ENCODE measurements at places on chromosomes 6 and 20.

- DNase-seq: no peak
Measured at GRCh38 chr20:53592992-53593465, 610 bp downstream of the ZNF217 start.

DNA sequence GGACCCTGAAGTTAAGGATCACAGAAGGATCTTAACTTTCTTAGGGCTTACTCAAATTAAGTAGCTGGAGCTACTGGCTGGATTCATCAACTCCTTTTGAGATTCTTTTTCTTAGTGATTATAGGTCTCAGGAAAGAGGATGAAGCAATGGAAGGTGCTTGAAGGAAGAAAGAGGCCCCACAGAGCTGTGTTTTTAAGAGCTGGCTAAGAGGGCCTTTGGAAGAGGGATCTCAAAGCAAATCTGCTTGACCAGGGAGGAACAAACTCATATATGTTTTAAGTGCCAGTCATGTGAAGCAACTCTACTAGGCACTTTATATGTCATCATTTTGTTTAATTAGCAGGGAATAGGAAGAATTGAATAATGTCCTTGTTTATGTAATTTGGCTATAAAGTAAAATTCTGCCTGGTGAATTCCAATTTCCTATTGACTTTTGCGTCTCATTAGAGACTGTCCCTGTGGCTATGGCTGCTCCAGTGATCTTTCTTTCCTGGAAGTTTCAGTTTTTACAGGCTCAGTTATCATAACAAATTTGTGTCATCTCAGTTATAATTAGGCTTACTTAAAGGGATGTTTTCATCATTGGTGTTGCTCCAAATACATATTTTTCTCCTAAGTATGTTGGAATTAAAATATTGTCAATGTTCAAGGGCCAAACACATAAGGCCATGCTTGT, 222.8 kb upstream of the CITED2 start:
- DNase-seq: no peak

DNA sequence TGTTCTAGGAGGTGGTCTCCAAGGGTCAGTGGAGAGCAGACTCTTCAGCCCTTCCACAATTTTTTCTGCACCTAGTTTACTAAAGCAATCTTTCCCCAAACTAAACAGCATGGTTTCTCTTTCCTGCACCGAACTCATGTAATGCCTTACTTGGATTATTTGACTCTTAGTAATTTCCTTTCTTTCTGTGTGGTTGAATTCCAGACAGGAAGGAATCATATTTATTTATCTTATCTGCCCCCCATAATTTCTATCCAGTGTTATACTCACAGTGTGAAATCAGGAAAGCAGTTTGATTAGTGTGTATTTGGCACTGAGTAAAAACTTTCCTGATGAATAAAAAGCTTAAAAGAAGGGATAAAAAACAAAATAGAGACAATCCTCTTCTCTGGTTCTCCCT, 140.3 kb upstream of the STMND1 start:
- DNase-seq: no peak

- DNase-seq: no peak
Measured at GRCh38 chr6:111715321-111715720, 109.6 kb upstream of the TRAF3IP2 start.

- DNase-seq: no peak
Measured at GRCh38 chr6:225121-225721, 67.1 kb upstream of the DUSP22 start.

- DNase-seq: no peak
Measured at GRCh38 chr6:89887452-89888137, 6.7 kb upstream of the GJA10 start.

DNA sequence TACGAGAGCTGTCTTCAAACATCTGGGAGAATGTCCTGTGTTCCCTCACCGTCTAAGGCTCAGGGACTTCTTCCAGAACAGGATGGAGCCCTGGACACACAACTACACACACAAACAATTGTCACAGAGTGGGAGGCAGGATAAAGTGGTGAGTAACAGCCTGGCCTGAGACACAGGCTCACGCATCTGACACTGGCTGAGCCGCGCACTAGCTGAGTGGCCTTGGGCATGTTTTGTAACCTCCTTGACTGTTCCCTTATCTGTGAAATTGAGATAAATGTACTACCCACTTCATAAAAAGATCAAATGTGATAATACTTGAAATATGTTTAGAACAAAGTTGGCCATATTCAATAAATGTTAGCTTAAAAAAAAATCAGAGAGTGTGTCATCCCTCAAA, 132.4 kb upstream of the ARMC2 start:
- no peak for DNase-seq

GRCh38 chr6:78835817-78836216, 31.5 kb upstream of the IRAK1BP1 start:
- no peak for DNase-seq

DNA sequence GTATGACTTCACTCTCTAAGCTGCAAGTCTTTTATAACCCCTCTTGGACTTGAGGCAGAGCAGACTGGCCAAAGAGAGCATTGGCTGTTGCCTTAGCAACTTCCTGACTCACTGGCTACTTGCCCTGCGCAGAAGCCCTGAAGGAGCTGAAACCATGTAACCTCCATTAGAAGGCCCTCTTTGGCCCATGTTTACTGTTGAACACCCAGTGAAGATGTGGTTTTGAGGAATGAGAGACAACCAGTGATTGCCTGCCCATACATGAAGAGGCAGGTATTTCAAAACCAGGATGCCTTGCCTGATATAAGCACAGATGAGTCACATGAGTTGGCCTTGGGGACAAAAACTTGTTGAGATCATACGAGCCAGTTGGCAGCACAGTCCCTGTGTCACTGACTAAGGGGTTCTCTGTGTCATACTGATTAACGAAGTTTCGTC, 182.5 kb downstream of the EDN1 start:
- DNase-seq: no peak

- DNase-seq: no peak
Measured at GRCh38 chr6:34129753-34130152, 16.1 kb downstream of the GRM4 start.

GRCh38 chr6:38131527-38131965, 312.0 kb downstream of the ZFAND3 start:
- DNase-seq: peak; percentile 41

GRCh38 chr6:168159506-168159905, 80.5 kb upstream of the FRMD1 start:
- DNase-seq: no peak

GRCh38 chr20:51732096-51732791, 35.9 kb downstream of the ATP9A start:
- DNase-seq: no peak

DNA sequence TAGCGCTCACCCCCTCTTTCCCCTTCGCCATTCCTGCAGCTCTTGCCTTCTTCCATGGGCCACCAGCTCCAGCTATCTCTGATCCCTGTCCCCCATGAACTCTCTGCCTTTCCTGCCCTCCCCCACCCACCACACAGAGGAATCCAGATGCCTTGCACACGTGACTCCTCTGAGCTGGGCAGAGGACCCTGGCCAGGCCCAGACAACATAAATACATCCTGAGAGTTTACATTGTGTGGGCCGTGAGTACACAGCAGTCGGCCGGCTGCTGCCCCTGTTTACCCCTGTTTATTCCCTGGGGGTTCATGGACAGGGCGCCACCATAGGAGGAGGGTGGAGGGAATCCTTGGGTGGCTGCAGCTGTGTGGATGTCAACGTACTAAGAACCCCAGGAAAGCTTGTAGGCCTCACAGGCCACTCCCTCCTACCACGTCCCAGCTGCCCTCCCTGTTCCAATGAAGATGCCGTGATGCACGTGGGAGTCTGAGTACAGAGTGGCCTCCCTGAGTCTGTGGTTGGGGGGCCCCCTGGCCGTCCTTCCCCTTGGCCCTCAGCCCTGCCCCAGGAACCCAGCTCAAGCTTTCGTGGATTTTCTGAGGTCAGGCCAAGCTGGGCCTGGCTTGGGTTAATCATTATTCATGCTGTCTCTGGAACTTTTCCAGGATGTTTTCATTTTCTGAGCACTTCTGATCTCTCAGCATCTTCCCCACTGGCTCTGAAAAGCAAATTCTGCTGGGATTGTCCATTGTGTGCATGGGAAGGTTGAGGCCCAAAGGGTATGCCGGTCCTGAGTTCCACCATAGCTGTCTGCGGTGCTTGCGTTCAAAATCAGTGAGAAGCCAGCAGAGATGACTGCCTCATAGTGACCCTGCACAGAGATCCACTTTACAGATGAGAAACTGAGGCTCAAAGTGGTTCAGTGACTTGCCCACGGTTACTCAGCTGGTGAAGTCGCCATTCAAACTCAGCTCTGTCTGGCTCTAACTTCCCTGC, 136.3 kb downstream of the MRPL14 start:
- no peak for DNase-seq

DNA sequence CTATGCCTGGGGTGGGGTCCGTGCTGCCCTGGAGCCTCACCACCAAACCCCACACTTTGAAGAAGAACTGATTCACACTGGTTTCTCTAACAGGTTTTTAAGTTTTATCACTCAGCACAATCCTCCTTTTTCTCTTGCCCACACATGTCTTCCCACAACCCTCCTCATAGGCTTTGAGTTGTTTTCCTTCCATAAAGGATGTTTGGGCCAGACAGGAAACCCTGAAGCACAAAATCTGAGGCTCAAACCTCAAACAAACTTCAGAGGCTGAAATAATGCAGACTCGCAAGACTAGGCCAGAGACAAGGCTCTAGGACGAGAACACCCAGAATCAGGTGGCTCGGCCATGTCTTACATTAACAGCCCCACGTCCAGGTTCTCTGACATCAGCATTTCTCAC, 35.3 kb downstream of the EZR start:
- DNase-seq: no peak

DNA sequence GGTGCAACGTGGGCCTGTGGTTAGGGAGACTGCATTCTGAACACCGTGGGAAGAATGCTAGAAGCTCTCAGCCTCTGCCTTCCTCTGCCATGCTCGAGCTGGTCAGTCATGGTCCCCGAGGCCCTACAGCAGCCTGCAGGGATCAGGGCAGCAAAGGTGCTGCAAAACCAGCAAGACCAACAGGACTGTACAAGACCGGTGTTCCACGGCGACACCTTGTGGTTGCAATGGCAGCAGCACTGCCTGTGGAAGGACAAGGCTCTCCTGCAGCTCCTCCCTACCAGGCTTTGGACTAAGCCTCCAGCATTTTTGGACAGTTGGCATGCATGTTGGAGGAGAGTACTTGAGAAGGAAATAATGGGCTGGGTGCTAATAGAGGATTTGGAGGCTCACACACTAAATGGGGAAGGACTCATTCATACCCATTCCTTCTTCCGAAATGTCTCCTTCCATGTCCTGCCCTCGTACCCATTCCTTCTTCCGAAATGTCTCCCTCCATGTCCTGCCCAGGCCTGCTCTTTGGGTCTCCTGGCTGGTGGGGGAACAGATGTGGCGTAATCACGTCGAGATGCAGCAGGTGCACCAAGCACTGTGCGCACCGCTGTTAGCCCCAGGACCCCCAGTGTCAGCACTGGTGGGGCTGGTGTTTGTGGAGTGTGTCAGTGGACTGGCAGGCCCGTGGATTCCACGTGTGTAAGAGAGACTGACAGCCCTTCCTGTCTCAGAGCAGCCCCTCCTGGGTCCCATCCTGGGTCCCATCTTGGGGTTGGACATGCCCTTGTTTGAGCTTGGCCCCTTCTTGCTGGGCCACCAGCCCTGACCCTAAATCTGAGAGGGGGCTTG, 18.6 kb upstream of the MYT1 start:
- DNase-seq: no peak

GRCh38 chr20:24966317-24967012, 17.4 kb downstream of the CST7 start:
- no peak for DNase-seq

DNA sequence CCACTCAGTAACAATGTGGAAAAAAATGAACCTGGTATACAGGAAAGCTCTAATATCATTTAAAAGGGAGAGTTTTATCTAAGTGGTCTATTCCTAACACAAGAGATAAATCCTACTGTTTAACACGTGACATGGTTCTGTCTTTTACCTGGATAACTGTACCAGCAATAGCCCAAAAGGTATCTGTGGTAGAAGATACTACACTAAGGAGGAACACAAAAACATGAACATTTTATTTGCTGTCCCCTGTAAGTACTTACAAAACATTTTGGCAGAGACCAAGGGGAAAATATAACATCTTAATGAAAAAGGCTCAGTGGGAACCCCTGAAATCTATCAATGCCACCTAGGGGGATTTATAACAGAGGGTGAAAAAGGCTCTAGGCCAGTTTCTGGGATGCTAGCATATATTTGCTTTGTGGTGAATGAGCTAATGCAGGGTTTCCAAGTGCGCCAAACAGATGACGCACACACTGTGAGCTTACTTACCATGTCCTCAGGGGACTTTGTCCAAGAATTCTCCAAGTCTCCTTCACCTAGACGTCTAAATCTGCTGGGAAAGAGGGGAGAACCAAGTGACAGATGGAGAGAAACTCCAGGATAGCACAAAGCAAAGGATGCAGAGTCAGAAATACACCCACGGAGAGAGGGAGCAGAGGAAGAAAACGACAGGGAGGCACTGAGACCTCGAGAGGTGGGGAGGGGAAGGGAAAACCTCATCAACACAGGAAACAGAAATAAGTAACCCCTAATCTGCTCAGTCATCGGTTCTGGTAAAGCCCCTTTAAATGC, 147.9 kb upstream of the PRND start:
- DNase-seq: peak; percentile 92

DNA sequence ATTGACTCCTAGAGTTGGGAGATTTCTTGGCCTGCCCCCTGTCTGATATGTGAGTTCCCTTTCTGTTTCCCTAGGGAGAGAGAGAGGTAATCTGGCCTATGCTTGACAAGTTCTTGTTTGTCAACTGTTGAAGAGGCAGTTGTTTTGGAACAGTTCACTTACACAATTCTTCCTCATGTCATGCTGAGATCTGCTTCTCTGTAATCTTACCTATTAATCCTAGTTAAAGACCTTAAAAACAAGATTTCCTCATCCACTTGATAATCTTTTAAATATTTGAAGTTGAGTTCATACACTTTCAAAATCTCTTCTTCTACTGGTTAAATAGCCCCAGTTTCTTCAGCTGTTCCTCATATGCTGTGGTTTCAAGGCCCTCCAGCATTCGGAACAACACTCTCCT, 89.9 kb downstream of the FIG4 start:
- DNase-seq: no peak

- DNase-seq: no peak
Measured at GRCh38 chr6:14948586-14949245, 297.2 kb upstream of the JARID2 start.

DNA sequence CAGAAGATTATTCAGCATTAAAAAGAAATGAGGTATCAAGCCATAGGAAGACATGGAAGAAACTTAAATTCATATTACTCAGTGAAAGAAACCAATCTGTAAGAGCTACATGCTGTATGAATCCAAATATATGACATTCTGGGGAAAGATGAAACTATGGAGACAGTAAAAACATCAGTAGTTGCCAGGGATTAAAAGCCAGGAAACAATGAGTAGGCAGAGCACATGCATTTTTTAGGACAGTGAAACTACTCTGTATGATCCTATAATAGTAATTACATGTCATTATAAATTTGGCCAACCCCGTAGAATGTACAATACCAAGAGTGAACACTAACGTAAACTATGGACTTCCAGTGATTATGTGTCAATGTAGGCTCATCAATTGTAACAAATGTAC, 92.8 kb upstream of the RNF217 start:
- no peak for DNase-seq

- DNase-seq: peak; percentile 39
Measured at GRCh38 chr6:151004383-151005024, 139.0 kb downstream of the MTHFD1L start.

Data from kidney epithelial cell (primary cell).